ENCODE measurements at places on chromosomes 11 and 22.

- no peak for DNase-seq
Observed at GRCh38 chr22:43550672-43551071, 138.9 kb downstream of the MPPED1 start.

- DNase-seq: no peak
Observed at GRCh38 chr11:45945397-45945999, 23.0 kb downstream of the LARGE2 start.

GRCh38 chr11:10358696-10359095 is 53.8 kb downstream of the ADM start:
- no peak for DNase-seq

GRCh38 chr22:30636226-30637077 is 871 bp downstream of the SLC35E4 start:
- no peak for DNase-seq

DNA sequence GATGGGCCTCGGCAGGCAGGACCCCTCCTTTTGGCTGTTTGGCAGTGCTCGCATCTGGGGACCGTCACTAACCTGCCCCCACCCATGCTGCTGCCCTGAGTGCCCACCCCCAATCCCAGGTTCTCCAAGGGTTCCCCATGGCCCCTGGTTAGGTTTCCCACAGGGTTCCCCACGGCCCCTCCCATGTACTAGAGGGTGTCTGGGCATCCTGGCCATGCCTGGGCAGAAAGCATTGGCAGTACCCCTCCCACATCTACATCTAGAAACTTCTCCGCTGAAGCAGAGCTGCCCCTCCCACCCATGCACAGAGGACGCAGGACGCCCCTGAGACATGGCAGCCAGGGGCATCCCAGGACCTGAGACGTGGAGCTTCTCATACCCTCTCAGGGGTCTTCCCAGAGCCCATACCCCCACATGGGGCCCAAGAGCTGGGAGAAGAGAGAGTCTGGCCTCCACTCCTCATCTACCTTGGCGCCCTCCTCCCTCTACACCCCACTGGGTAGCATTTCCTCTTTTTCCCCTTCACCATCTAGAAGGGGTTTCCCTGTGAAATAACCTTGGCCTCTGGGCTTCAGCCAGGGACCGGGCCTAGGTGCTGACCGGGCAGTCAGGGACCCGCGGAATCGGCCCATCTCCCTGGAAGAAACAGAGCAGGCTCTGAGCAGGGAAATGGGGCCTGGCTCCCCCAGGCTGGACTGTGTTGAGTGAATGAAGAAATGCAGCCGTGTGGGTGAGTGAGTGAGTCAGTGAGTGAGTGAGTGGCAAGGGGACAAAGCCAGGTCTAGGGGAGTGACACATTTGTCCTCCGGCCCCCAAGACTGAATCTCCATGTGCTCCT is 987.3 kb downstream of the BRD1 start:
- no peak for DNase-seq

DNA sequence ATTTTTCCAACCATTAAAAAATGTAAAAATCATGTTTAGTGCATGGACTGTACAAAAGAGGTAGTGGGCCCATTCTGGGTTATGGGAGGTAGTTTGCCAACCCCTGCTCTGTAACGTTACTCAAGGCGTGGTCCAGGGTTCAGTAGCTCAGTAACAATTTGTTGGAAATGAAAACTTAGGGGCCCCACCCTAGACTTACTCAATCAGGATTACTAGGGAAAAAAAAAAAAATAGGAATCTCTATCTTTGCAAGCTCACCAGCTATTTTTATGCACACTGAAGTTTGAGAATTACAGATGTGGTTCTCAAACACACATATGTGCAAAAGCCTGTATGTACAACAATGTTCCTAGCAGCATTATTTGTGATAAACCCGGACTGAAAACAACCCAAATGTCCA is 17.3 kb upstream of the LMO2 start:
- no peak for DNase-seq

- DNase-seq: no peak
Observed at GRCh38 chr11:19817870-19818269, 105.2 kb downstream of the NAV2 start.

GRCh38 chr11:70556884-70557741 is 158.8 kb downstream of the CTTN start:
- no peak for DNase-seq

DNA sequence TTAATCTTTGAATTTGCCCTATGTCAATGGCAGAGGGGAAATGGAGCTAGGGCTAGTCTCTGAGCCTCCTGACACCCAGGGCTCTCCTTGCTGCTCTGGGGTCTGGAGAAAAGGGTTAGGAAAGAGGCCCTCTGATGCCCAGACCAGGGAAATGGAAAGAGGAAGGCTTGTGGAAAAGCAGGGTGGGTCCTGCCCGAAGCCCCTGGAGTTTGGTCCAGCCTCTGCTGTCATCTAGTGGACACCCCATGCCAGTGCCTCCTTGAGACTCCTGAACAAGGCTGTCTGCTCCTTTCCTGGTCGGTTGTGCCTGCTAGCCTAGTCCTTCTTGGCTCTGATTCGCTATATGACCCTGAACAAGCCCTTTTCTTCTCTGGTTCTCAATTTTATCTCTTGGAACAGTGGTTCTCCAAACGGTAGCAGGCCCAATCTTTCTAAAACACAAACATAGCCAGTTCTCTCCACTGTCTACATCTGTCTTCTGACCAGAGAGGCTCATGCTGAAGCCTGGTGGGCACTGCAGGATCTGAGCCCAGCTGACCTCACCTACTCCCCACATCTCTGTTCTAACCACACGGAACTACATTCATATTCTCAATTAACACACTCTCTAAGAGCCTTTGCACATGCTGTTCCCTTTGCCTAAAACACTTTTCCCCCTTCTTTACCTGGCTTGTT is 8.8 kb upstream of the PLA2G3 start:
- no peak for DNase-seq

GRCh38 chr22:45102896-45103420 is 60.8 kb upstream of the NUP50 start:
- DNase-seq: no peak

DNA sequence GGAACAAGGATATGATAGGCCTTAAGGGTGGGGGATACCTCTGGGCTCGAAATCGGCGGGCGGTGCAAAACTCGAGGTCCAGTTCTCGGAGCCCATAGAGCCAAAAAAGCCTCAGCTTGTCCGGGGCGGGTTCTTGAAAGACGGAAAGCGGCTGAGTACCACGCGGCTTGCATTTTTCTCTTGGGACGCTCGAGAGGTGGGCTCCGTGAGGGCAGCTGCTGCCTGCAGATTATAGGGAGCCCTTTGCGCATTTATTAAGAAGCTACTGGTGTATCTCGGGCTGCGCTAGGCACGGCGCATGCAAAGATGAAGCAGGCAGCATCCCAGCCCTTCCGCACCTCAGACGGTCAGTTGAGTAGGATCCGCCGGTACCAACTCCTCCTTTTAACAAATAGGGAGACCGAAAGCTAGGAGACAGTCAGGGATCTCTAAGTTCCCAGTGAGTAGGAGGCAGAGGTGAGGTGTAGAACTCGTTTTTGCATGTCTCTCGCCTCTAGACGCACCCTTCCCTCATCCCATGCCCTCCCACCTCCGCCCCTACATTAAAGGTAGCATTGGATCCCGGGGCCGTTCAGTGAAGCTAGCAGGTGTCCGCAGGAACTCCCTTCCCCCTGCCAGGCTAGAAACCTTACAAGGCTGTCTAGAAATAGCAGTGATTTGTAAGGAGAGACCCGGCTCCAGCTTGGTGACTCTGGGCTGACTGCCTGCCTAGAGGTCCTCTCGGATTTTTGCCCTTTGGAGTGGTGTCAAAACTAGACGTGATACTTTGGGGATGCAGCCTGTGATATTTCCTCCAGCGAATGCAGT is 768 bp downstream of the LDHA start:
- DNase-seq: no peak

- DNase-seq: no peak
Observed at GRCh38 chr11:66006891-66007176, 4.5 kb downstream of the BANF1 start.

Data from stimulated activated CD4-positive, alpha-beta T cell treated with anti-CD3 and anti-CD28 coated beads, Interleukin-15, amount 100 ng/mL, for 1 hour (primary cell).